ENCODE measurements at places on chromosomes 2 and 18.

- H3K4me1 ChIP-seq: no peaks in the 10 kb centered on the region
- DNase-seq: no peak
- no peaks in the 10 kb centered on the region for H3K36me3 ChIP-seq
- no peak overlapping the region for H3K4me3 ChIP-seq
- H3K27ac ChIP-seq: no peak overlapping the region
Observed at GRCh38 chr2:148616662-148617061, 27.9 kb upstream of the EPC2 start.

DNA sequence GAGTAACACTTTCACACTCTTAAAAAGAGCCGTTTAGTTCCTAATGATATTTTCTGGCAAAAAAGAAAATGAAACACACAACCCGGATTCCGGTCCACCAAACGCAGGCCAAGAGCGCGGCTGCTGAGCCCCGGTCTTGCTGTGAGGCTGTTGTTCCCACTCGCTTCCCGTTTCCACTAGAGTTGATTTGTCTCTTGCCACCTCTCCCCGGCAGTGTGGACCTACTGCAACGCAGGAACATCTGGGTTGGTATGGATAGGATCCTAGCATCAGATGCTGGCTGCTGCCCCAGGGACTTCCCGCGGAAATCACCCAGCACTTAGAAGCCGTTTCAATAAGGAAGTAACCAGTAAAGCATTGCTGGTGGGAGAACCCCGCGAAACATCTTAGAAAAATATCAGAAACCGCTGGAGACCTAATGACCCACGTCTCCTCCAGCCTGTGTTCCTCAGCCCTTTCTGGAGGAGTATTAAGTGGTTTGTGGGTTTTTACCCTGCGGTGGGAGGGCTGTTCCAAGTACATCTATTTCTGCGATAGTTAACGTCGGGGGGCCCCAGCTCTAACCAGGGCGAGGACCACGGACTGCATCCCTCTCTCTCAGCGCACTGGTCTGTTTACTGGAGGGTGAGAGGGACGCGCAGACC lies 939 bp downstream of the DOCK10 start:
- peaks cover 68% of the 10 kb centered on the region for H3K4me1 ChIP-seq
- peak overlapping the region; percentile 94 for H3K4me3 ChIP-seq
- peak overlapping the region; percentile 95 for H3K27ac ChIP-seq
- no peaks in the 10 kb centered on the region for H3K27me3 ChIP-seq

GRCh38 chr2:39725401-39725800 lies 53.7 kb downstream of the THUMPD2 start:
- no peak for DNase-seq
- no peak overlapping the region for H3K4me3 ChIP-seq
- H3K27me3 ChIP-seq: peaks cover 18% of the 10 kb centered on the region
- H3K27ac ChIP-seq: no peak overlapping the region

DNA sequence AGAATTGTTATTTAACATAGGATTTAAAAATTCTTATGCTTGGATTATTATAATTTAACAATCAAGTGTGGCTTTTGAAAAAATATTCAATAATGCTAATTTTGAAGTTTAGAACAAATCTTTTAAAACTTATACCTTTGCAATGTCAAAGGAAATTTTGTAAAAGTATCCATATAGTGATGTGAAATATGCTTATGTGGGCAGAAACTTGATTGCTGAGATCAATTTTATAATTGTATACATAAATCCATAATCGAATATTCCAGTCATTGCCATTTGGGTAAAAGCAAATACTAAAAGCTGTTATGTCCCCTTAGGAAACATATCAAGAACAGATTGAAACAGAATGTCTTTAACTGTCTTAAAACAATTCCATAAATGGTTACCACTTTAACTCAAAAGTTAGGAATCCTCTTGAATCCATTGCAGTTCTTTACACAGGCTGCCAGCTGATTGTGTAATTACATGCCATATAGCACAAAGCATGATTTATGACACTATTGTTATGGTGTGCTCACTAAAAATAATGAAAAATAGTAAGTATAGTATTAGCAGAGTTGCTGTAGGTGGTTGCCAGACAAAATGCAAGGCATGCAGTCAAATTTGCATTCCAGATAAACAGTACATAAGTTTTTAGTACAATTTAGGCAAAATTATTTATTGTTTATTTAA lies 24.2 kb downstream of the PLCL1 start:
- H3K4me3 ChIP-seq: no peak overlapping the region
- DNase-seq: no peak
- no peaks in the 10 kb centered on the region for H3K4me1 ChIP-seq
- H3K27ac ChIP-seq: no peak overlapping the region

- H3K27me3 ChIP-seq: no peaks in the 10 kb centered on the region
- H3K4me1 ChIP-seq: peaks cover 33% of the 10 kb centered on the region
- DNase-seq: no peak
- H3K4me3 ChIP-seq: no peak overlapping the region
- H3K36me3 ChIP-seq: peaks cover 2% of the 10 kb centered on the region
- no peak overlapping the region for H3K27ac ChIP-seq
Observed at GRCh38 chr2:63522950-63523349, 65.3 kb downstream of the WDPCP start.

DNA sequence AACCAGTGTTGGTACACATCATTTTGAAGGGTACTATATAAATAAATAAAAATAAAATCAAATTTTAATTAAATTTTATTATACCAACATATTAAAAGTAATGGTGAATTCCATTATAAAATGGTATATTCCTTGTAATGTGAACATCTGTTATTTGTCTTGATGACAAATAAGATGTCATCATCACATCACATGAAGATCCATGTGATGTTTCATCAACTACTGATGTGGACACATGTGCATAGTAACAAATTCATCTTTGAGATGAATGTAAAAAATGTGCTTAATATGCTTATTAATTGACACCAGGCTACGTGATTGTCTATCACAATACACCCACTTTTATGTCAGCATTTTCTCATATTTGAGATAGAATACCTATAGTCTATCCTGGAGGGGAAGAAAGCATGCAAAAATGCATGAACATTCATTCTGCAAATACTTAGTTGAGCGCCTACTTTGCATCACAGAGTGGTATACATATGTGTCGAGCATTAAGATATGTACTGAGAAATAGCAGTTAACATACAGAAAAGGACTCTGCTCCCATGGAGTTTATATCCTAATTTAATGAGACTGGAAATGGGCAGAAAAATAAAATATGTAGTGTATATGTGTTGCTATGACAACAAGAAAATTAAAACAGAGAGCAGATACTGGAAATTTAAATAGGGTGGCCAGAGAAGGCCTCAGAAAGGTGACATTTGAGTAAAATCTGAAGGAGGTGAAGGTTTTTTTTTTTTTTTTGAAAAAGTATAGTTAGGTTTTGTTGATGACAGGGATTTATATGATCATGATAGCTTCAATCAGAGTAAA lies 281.1 kb downstream of the ARHGAP15 start:
- H3K4me1 ChIP-seq: peaks cover 55% of the 10 kb centered on the region
- peak overlapping the region; percentile 82 for H3K27ac ChIP-seq
- no peak for DNase-seq
- H3K36me3 ChIP-seq: peaks cover 4% of the 10 kb centered on the region
- H3K4me3 ChIP-seq: no peak overlapping the region
- no peaks in the 10 kb centered on the region for H3K27me3 ChIP-seq

DNA sequence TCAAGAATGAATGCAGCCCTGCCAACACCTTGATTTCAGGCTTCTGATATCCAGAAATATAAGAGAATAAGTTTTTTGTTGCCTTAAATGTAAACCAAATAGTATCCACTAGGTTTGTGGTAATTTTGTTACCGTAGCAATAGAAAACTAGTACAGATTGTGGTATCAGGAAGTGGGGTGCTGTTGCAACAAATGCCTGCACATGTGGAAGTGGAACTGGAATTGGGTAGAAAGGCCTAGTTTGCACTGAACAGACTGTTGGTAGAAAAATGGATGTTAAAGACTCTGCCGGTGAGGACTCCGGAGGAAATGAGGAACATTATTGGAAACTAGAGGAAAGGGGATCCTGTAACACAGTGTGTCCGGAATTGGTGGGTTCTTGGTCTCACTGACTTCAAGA lies 145.8 kb upstream of the MGAT5 start:
- H3K27ac ChIP-seq: no peak overlapping the region
- H3K4me1 ChIP-seq: peaks cover 8% of the 10 kb centered on the region
- H3K27me3 ChIP-seq: peaks cover 8% of the 10 kb centered on the region
- H3K36me3 ChIP-seq: no peaks in the 10 kb centered on the region
- H3K4me3 ChIP-seq: no peak overlapping the region
- no peak for DNase-seq

DNA sequence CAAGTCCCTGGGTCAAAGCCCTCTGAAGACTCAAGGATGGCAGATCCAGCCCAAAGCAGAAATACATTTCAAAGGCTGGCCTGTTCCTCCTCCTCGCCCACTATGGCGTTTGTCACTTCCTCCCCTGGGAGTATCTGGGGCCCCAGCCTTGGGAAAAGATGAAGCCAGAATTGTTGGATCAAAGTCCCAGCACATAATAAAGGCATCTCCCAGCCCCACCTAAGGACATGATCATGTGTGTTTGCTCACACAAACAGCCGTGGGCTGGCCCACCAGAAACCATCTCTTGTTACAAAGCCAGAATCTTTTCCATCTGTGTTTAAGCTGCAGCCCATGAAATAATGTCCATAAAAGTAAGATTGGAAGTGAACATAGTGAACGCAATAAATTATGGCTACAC lies 50.1 kb upstream of the HAAO start:
- no peaks in the 10 kb centered on the region for H3K4me1 ChIP-seq

GRCh38 chr2:3631851-3632659 lies 25.9 kb upstream of the ALLC start:
- peaks cover 43% of the 10 kb centered on the region for H3K27me3 ChIP-seq
- H3K4me3 ChIP-seq: no peak overlapping the region
- no peaks in the 10 kb centered on the region for H3K36me3 ChIP-seq
- no peaks in the 10 kb centered on the region for H3K4me1 ChIP-seq

- DNase-seq: no peak
- no peak overlapping the region for H3K27ac ChIP-seq
- no peaks in the 10 kb centered on the region for H3K36me3 ChIP-seq
- H3K4me3 ChIP-seq: no peak overlapping the region
- H3K27me3 ChIP-seq: peaks cover 18% of the 10 kb centered on the region
Observed at GRCh38 chr2:19649142-19649541, 252.6 kb downstream of the TTC32 start.

- H3K4me1 ChIP-seq: no peaks in the 10 kb centered on the region
- H3K4me3 ChIP-seq: no peak overlapping the region
- peaks cover 48% of the 10 kb centered on the region for H3K27me3 ChIP-seq
- H3K36me3 ChIP-seq: no peaks in the 10 kb centered on the region
- no peak overlapping the region for H3K27ac ChIP-seq
Observed at GRCh38 chr18:46678785-46679399, 21.9 kb upstream of the LOXHD1 start.

DNA sequence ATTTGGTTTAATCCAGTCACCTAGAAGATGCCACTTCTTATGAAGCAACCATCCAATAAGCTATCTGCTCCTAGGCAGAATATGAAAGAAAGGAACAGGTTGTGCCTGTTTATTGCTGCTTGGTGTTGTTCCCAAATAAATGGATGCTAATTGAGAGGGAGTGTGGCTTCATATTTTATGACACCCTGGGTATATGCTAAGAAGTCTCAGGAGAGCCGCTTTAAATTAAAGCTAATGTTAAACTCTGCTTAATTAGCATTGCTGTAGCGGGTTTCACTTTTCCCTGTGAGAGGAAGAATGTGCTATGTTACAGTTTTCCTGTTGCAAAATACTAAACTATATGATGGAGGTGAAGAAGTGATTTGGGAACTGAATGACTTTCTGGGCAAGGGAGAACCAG lies 48.7 kb upstream of the TANK start:
- H3K27ac ChIP-seq: no peak overlapping the region
- peaks cover 11% of the 10 kb centered on the region for H3K27me3 ChIP-seq
- no peaks in the 10 kb centered on the region for H3K4me1 ChIP-seq
- no peak for DNase-seq

- no peak overlapping the region for H3K4me3 ChIP-seq
- peaks cover 76% of the 10 kb centered on the region for H3K27me3 ChIP-seq
- no peak overlapping the region for H3K27ac ChIP-seq
- H3K4me1 ChIP-seq: peaks cover 8% of the 10 kb centered on the region
- peaks cover 3% of the 10 kb centered on the region for H3K36me3 ChIP-seq
Observed at GRCh38 chr2:237863102-237863511, 3.7 kb downstream of the RAMP1 start.

- H3K27ac ChIP-seq: no peak overlapping the region
- H3K4me3 ChIP-seq: no peak overlapping the region
- no peak for DNase-seq
- peaks cover 66% of the 10 kb centered on the region for H3K27me3 ChIP-seq
- no peaks in the 10 kb centered on the region for H3K36me3 ChIP-seq
Observed at GRCh38 chr2:236246711-236247246, 17.4 kb downstream of the ASB18 start.

DNA sequence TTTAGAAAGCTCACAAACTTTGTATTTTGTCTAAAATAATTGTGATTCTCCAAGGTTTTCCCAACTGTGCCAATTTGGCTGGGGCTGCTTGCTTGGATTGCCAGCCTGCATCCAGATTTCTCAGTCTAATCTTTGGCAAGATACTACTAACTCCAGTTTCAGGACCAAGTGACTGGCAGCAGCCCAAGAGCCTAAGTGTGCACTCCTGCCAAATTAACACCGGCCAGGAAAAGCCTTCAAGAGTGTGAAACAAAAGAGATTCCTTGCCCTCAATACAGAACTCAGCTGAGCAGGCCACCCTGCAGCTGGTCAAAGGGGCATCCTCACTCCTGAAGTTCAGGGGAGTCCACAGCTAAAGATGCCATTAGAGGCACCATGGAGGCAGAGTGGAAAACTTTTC lies 589.0 kb upstream of the ACVR2A start:
- no peak overlapping the region for H3K27ac ChIP-seq
- no peaks in the 10 kb centered on the region for H3K27me3 ChIP-seq
- no peak for DNase-seq
- no peaks in the 10 kb centered on the region for H3K4me1 ChIP-seq
- no peak overlapping the region for H3K4me3 ChIP-seq
- no peaks in the 10 kb centered on the region for H3K36me3 ChIP-seq

GRCh38 chr18:27014841-27015240 lies 149.3 kb upstream of the AQP4 start:
- no peak overlapping the region for H3K27ac ChIP-seq
- H3K4me3 ChIP-seq: no peak overlapping the region
- no peaks in the 10 kb centered on the region for H3K4me1 ChIP-seq

DNA sequence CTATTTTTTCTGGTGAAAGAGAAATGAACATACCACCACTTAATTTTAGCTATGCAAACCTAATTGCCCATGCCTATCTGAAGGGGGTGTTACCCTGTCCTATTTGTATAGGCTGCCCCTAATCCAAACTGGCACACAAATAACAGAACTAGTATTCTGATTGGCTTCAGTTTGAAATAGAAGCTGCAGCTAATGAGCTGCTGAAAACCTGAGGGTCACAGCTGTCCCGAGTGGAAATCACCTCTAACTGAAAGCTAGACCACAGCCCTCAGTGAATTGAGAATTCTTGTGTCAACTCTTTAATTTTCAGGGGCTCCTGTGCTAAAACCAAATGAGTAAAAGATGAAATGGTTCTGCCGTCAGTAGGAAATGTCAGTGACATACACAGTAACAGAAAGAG lies 28.7 kb downstream of the CCDC141 start:
- H3K27me3 ChIP-seq: no peaks in the 10 kb centered on the region
- H3K4me1 ChIP-seq: no peaks in the 10 kb centered on the region
- peaks cover 3% of the 10 kb centered on the region for H3K36me3 ChIP-seq

Data from central memory CD8-positive, alpha-beta T cell (primary cell).